ENCODE measurements at places on chromosomes 13 and 19.

GRCh38 chr13:85509512-85509911, 289.7 kb downstream of the SLITRK6 start:
- no peak for DNase-seq

GRCh38 chr19:55959996-55960675, 12.5 kb downstream of the NLRP8 start:
- no peak for DNase-seq

- no peak for DNase-seq
Observed at GRCh38 chr13:102555914-102556553, 40.8 kb upstream of the TPP2 start.

DNA sequence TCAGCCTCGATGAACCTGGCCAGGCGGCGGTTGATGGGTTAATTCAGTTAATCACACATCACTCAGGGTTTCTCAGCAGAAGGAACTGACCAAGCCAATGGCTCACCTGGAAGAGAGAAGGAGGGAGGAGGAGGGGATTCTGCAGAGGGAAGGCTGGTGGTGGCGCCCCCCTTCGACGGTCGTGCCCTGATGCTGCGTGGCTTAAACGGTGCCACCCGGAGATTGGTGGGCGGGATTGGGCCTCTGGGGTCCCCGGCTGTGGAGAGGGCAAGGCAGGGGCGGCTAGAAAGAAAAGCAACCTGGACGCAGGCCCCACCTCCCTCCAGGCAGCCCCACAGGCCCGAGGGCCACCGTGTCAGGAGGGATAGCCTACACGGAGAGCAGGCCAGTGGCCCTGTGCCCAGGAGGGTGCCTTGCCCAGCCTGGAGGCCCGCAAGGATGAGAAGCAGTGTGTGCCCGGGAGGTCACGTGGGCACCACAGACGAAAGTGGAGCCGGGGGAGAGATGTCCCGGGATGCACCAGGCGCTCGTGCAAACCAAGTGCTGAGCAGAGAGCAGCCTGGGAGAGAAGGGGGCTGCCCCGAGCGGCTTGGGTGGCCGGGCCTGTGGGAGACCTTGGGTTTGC, 16.0 kb downstream of the CSNK1G2 start:
- no peak for DNase-seq

DNA sequence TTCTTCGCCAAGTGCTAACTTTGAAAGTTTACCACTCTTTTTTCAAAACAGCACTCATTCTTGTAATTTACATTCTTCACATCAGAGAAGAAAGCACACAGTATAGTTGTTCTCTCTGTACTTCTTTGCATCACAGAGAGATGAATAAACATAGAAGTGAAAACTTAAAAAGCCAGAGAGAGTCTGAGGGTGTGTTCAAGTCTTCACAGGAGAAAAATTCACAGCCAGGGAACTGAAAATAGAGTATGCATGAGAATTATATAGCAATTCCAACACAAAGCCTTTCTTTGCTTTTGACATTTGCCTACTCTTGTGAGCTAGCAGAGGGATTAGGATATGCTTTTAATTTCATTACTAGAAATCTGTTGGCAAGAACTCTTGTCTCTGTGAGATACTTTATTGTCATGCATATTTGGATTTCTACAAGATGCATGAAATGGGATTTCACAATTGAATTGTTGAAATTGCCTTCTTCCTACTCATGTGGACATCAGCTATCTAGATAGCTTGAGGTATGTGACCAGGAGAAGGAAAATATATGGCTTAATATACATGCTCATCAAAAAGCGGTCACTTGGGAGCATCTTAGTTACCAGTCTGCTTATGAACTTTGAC, 166.1 kb downstream of the SLC7A1 start:
- DNase-seq, result no peak

DNA sequence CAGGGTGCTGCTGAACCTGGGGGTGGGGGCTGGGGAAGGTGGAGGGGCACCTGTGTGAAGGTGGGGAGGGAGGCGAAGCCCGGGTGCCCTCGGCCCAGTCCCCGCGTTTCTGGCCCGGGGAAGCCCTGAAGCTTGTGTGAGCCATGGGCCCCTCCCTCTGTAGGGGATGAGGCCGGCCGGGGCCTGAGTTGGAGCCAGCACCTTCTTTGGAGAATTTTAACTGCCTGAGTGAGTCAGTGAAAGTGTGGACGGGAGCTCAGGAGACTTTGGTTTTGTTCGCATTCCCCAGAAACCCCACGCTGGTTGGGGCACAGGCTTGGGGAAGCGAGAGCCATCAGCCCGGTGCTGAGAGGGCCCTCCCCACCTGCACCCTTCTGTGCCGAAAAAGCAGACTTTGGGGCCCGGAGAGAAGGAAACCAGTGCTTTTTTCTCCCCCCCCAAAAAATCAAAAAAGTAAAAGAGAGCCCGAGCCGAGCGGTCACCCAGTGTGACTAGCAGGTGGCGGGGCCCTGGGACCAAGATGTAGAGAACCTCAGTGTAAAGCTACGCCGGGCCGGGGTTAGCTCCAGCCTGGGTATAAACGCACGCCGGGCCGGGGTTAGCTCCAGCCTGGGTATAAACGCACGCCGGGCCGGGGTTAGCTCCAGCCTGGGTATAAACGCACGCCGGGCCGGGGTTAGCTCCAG, 45.1 kb downstream of the TMEM255B start:
- DNase-seq, result no peak

DNA sequence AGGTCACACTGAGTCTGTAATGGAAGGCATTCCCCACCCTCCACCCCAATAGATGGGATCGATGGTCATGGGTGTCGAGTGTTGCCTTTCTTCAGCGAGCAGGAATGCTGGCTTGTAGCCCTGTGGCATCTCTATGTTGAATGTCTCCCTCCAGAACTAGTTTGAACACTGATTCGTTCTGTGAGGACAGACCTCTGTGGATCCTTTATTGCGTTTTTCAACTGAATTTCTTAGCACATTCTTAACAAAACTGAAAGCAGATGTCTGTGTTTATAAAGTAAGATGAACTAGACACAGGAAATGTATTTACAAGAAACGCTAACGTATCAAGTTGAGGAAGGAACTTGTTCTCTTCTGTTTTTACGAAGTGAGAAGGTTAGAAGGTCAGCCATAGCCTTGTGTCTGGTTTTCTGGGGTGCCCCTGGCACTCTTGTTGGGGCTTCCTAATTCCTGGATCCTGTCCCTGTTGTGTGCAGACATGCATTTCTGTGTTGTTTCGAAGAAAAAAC, 36.8 kb upstream of the TM9SF2 start:
- DNase-seq, result peak; percentile 7

DNA sequence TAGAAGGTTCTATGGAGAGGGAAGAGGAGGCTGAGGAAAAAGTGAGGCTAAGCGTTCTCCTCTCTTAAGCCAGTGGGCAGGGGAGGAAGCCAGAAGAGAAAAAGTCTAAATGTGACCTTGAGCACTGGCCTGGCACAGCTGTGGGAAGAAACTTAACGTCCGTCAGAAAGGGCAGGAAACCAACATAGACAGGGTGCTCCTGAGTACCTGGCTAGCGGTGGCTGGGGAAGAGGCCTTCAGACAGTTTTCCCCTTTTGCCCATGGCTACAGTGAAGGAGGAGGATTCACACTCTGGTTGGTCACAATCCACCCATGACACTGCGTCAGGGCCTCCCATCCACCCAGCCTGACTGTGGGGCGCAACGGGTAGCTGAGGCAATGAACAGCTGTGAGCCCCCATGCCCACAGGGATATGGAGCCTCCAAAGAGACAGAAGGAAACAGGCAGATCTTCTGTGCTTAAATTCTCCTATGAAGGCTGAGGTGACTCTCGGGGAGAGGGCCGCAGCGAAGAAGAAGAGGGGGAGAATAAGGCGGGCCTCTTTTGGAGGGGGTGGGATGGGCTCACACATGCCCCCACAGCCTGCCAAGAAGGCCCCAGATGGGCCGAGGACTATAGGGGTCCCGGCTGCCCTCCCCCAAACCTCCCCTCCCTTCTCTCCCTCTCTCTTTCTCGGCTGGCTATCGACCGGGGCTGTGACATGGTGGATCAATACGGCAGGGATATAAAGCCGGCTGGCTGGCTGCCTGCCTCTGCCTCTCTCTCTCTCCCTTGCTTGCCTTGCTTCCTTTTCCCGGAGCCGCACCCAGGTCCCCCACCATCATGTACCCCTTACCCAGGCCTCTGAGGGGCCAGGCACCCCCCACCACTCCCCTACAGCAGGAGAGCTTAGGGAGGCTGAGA, 19.8 kb upstream of the POU2F2 start:
- no peak for DNase-seq

- DNase-seq, result no peak
Observed at GRCh38 chr13:108917581-108917980, 288.2 kb downstream of the MYO16 start.

DNA sequence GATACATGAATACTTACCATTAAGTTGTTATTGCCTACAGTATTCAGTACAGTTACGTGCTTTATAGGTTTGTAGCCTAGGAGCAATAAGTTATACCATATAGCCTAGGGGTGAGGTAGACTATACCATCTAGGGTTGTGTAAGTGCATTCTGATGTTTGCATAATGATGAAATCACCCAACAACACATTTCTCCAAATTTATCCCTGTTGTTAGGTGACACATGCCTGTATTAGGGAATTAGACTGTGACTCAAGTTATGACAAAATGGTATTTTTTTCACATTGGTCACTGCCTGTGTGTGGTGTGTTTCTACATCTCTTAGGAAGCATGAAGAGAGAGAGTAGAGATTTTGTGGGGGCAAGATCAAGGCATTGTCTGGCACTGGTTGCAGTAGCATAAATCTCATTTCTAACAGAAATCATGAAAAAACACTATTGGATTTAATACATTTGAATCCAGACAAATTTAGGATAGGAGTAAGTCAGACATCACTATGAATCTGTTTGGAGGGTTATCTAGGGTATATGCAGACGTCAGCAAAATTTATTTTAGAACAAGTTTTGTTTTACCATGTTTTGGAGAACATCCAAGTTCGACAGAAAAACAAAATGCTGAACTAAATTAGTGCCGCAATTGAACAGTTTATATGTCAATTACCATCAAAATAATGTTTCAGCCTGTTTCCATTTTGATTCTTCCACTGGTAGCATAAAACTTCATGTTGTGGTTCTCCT, 332.1 kb downstream of the LMO7 start:
- no peak for DNase-seq

DNA sequence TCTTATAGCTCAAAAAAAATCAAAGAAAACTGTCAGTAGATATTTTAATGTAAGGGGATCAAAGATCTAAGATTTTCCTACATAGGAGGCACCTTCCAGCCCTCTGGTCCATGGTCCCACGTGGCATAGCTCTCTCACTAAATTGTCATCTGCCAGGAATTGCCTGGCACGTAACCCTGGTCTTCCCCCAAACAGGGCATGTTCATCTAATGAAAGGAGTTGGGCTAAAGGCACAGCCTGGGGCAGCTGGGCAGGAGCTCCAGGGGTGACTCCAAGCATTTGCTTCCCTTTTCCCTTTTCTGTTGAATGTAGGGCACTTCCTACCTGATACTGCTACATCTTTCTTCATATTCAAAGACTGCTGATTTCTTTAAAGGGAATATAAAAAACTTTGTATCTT, 148.7 kb downstream of the COL4A1 start:
- DNase-seq, result no peak

DNA sequence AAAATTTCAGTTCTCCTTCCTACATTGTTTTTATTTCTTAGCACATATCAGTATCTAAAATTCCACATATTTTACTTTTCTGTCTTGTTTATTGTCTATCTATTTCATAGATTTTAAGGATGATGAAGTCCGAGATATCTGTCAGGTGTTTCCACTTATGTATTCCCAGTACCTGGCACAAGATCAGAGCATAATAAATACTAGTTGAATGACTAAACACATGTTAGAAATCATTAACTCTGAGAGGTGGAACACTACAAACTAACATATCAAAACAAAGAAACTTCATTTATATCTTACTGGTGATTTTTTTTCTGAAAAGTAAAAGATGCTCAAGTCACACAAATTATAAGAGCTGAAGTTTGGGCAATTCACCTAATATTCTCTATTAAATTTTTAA, 1208.3 kb downstream of the PCDH9 start:
- no peak for DNase-seq

DNA sequence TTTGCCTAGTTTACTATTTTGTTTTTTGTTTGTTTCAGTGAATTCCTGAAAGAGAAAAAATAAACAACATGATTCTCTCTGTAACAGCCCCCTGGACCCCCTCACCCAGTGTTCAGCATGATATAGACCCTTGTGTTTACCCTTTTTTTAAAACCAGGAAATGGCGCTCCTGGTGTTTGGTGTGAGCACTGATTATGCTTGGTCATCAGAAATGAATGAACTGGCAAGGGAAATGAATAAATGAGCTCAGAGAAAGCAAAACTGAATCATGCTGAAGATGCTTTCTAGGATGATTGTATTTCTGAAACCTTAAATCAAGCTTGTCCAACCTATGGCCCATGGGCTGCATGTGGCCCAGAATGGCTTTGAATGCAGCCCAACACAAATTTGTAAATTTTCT, 22.1 kb downstream of the WASF3 start:
- DNase-seq, result no peak

DNA sequence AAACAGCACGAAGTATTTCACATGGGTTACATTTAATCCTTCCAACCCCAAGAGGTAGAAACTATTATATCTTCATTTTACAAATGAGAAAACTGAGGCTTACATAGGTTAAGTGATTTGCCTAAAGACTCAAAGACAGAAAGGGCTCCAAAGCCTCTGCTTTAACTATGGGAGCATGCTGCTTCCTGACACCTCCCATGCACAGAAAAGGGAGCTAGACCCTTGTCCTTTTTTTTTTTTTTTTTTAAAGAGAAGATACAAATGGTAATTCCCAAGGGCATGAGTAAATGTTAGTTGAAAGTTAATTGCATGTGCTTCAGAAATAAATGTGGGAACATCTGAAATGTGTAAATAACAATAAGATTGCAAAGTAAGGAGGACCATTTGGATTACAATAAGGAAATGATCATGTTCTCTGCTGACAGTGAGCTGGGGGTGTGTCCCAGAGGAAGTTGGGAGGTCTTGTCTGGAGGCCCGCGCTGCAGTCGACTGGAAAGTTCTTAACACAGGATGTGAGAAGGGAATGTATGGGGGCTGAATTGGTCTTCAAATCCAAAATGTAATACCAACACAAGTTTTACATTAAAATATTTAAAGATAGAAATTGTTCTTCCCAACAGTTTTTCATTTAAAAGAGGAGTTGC, 500.3 kb downstream of the KLF12 start:
- no peak for DNase-seq

- DNase-seq, result no peak
Observed at GRCh38 chr19:55621673-55622231, 2.6 kb downstream of the ZNF784 start.

GRCh38 chr13:59043016-59043415, 1120.7 kb downstream of the DIAPH3 start:
- no peak for DNase-seq

DNA sequence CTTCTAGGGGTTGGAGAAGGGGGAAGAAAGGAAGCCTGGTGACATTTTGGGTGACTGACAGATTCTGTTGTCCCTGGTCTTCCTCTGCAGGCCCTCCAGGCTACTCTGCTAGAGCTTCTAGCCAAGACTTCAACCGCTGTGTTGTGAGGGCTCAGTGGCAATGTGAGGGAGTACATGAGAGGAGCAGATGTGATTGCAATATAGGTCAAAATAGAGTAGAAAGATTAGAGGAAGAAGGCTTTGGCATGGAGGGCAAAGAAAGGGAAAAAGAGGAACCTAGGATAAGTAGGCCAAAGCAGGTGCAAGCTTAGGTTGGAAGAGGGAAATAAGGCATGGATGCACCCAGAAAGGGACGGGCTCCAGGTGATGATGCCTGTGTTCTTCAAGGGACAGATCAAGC, 216.9 kb downstream of the RGCC start:
- no peak for DNase-seq

GRCh38 chr13:98098516-98098915, 44.4 kb upstream of the FARP1 start:
- no peak for DNase-seq
